Naive thymus-derived CD4-positive, alpha-beta T cell (primary cell): ENCODE measurements at places on chromosomes 2 and 18.

DNA sequence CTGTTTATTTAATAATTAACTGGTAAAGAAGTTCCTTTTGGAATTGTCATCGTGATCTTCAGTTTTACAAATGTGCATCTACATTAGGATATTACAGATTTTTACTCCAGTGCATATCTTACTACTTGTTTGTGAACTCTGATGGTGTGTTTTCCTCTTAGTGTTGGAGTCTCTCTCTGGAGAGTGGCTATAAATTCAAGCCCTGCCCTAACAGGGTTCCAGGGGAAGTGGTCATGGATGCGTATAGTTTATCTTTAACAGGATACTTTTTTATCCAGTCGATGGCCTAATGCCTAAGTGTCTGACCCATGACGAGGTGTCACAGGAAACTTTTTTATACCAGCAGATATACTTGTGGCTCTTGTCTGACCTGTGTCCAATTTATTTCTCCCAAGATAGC is 75.4 kb downstream of the CHN1 start:
- H3K4me3 ChIP-seq = no peak overlapping the region
- no peak overlapping the region for H3K27ac ChIP-seq
- no peaks in the 10 kb centered on the region for H3K27me3 ChIP-seq
- no peaks in the 10 kb centered on the region for H3K36me3 ChIP-seq
- no peak for DNase-seq
- no peaks in the 10 kb centered on the region for H3K4me1 ChIP-seq

GRCh38 chr2:83944191-83944590 is 514.9 kb downstream of the SUCLG1 start:
- H3K4me3 ChIP-seq = no peak overlapping the region
- H3K27ac ChIP-seq = no peak overlapping the region
- no peaks in the 10 kb centered on the region for H3K27me3 ChIP-seq
- no peaks in the 10 kb centered on the region for H3K36me3 ChIP-seq

- no peak overlapping the region for H3K27ac ChIP-seq
- no peaks in the 10 kb centered on the region for H3K4me1 ChIP-seq
- no peak overlapping the region for H3K4me3 ChIP-seq
- no peak for DNase-seq
- no peaks in the 10 kb centered on the region for H3K27me3 ChIP-seq
These were observed 15.5 kb downstream of the LDLRAD4 start for GRCh38 chr18:13233787-13234783.

DNA sequence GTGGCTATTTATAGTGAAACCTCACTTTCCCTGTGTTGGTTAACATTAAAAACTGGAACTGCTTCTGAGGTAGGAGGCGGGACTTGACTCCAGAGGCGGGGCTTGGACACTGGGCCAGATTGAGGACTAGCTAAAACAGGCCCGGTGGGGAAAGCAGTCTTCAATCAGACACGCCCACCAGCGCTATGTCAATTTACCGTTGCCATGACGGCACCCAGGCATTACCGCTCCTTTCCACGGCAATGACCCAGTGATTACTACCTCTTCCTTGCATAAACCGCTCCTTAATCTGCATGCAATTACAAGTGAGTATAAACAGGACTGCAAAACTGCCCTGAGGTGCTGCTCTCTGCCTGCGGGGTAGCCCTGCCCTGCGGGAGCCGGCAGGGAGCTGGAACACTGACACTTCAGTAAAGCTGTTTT is 35.3 kb downstream of the LRRFIP1 start:
- H3K27me3 ChIP-seq = no peaks in the 10 kb centered on the region
- DNase-seq = peak; percentile 40
- no peak overlapping the region for H3K27ac ChIP-seq

DNA sequence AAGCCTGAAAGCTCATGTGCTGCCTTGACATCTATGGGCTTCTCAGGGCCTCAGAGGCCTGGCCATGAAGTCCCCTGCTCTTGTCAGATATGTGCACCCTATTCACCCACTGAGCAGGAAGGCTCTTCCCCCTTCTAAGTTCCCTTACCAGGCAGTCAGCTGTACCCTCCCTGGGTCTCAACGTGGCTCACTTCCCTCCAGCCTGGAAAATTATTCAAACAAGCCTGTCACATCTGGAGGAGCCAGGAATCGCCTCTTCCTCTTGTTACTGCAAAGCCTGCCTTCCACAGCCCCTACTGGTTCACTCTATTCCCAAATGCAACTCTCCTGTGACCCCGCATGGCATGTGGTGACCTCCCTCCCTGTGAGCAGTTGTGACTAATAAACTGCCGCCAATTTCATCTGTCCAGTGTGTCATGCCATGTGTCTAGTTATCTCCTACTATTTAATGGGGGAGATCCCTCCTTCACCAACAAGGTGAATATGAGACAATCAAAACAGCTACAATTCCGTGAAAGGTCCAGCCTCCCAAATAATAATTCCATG is 8.4 kb upstream of the SERPINB8 start:
- H3K27ac ChIP-seq = no peak overlapping the region
- H3K4me3 ChIP-seq = no peak overlapping the region
